EL (cell line): ENCODE measurements at places on chromosomes 2 and 18.

GRCh38 chr2:167212014-167212648, 323.9 kb downstream of the XIRP2 start:
- DNase-seq: peak; percentile 58

- no peak for DNase-seq
These were observed 86.8 kb upstream of the UXS1 start for GRCh38 chr2:106280722-106281446.

- DNase-seq: no peak
These were observed 52.7 kb downstream of the FAM171B start for GRCh38 chr2:186746584-186746983.

DNA sequence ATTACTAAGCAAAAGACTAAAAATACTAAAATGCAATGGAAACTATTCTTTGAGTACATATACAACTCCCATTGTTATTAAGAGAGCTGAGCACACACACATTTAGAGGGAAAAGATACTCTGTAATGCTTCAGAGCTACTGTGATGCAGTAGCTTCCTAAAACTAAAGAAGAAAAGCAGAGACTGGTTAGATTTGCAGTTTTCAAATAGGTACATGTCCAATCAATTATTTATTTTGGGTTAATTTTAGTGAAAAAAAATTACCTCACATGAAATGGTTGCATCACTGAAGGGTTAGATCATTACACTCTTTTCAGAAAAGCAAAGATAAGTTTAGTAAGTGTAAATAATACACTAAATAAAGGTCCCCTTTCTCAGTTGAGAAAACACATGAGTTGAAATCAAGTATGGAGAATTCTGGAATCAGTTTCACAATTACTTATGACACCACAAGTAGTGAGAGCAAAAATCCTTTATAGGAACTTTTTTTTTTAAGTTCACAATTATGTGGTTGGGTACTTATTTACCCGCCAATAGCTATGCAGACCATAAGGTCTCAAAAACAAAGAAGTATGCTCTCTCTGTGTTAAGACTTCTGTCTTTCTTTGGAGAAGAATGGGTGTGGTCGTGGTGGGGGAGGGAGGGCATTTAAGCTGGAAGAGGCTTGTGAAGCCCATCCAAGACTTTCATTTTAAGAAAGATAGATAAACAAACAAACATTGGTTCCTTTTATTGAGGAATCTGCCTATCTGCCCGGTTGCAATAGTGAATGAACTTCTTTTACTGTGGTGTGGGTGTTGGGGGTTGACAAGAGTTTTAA, 25.3 kb upstream of the SERTAD2 start:
- DNase-seq: no peak

- DNase-seq: no peak
These were observed 16.5 kb downstream of the PASK start for GRCh38 chr2:241132538-241133435.

GRCh38 chr2:57882895-57883515, 163.6 kb upstream of the VRK2 start:
- no peak for DNase-seq

- DNase-seq: no peak
These were observed 272.7 kb downstream of the CD226 start for GRCh38 chr18:69674966-69675365.

DNA sequence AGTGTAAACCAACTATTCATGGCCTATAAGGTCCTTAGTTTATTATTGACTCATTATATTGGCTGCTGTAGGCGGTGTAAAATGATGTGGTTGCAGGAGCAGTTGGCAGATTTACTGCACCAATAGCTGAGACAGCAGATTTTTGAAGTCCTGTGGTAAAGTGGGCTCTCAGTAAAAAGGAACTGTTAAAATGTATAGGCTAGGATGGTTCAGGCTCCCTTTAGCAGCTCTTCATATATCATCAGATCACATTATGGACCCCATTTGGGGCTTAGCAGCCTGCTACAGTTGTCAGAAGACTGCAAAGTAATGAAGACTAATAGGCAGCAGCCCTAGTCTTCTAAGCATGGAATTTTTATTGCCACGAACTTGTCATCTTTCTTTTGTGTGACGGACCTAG, 27.8 kb downstream of the MTX2 start:
- DNase-seq: peak; percentile 7

- no peak for DNase-seq
These were observed 62.1 kb upstream of the KYNU start for GRCh38 chr2:142815375-142815774.

- DNase-seq: no peak
These were observed 14.3 kb upstream of the CD28 start for GRCh38 chr2:203692031-203692710.

- no peak for DNase-seq
These were observed 242.1 kb downstream of the TMX3 start for GRCh38 chr18:68472701-68473295.
